NCI-H2029 (cell line): ENCODE measurements at places on chromosomes 7 and 10.
A peak's percentile ranks its signal among the peaks of the same experiment; 100 is the strongest.

GRCh38 chr7:22670422-22670815, 56.6 kb upstream of the IL6 start:
- no peak for DNase-seq

- DNase-seq = no peak
Measured at GRCh38 chr10:69635428-69636272, 5.6 kb downstream of the FAM241B start.

DNA sequence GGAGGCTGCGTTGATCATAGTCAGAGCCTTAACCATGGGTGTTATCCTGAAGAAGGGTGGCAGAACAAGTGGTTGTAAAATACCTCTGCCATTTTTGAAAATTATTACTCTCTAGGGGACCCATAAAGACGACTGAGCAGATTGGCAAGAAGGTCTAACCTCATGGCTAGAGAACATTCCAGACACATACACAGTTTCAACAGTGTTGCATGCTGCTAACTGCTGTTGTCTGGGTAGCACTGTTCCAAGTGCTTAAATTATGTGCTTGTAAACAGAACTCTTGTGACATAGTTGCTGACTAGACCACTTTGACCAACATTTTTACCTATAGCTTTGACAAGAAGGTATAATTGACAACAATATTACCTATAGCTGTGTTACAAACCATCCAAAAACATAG, 46.1 kb upstream of the FOXP2 start:
- no peak for DNase-seq

DNA sequence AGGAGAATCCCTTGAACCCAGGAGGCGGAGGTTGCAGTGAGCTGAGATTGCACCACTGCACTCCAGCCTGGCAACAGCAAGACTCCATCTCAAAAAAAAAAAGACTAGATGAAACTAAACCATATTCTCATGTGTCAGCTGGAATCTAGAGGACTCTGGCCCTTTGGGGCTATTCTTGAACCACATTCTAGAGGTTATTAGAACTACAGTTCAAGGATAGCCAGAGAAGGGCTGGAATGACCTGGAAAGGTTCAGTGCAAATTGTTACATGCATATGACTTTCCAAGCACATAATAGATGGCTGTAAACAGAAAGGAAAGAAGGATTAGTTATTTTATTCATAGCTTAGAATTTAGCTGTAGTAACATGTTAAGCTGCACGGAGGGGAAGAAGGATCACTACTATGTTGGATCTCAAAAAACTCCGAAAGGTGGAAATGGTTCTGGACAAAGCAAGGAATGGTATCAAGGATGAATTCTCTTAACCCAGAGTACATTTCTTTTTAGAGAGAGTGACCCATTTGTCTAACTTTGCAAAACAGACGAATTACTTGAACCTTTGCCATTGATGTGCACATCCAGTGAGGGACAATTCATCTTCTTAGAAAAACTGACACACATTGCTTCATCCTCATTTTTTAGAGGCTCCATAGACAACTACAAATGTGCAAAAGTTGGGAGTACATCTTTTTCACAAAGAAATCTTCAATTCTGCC, 124.0 kb upstream of the SAMD8 start:
- DNase-seq = no peak

GRCh38 chr10:82850191-82850590, 975.2 kb downstream of the NRG3 start:
- DNase-seq = no peak

- no peak for DNase-seq
Measured at GRCh38 chr10:48554246-48554645, 50.6 kb downstream of the ARHGAP22 start.

DNA sequence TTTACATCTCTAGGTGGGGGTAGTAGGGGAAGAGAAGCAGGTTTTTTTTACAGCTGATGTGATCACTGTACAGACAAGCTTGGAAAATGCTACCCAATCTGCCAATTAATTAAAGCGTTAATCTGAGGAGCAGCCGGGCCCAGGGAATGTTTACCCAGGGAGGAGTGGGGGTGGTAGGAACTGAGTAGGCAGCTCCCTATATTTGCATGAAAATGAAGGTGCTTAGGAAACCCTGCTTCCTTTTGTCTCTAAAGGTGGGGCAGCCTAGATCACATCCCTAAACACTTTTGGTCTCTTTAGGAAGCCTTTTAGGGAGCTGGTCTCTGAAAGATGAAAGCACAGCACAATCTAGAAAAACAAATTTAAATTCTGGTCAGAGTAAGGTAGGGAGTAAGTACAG, 53.0 kb upstream of the NFKB2 start:
- no peak for DNase-seq

DNA sequence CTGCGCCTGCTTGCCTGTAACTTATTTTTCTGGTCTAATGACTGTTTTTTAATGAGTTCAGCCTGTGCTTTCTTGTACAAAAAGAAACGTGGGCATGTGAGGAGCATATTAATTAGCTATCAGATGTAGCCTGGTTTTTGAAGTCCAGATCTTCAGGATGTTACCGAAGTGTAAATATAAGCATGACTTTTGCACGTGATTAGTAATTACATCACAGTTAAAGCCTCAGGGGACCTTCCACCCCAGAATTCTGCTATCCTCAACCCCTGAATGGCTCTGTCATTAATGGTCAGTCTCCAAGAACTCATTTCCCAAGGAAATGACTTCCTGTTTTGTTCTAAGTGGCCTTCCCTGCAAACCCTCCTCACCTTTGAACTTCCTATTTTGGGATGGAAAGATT, 2.1 kb upstream of the PRXL2A start:
- DNase-seq = no peak

DNA sequence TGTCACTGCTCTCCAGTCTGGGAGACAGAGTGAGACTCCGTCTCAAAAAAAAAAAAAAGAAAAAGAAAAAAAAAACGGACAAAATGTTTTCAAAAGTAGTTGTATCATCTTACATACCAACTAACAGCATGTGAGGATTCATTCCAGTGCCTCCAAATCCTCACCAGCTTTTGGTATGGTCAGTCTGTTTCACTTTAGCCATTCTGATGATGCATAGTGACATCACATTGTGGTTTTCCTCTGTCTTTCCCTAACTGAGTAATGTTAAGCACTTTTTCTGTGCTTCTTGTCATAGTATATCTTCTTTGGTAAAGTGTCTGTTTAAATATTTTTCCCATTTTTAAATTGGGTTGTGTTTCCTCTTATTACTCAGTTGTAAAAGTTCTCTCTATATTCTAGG, 251.4 kb upstream of the CTBP2 start:
- no peak for DNase-seq

GRCh38 chr7:16933296-16934279, 51.8 kb upstream of the AGR3 start:
- DNase-seq = peak; percentile 7

DNA sequence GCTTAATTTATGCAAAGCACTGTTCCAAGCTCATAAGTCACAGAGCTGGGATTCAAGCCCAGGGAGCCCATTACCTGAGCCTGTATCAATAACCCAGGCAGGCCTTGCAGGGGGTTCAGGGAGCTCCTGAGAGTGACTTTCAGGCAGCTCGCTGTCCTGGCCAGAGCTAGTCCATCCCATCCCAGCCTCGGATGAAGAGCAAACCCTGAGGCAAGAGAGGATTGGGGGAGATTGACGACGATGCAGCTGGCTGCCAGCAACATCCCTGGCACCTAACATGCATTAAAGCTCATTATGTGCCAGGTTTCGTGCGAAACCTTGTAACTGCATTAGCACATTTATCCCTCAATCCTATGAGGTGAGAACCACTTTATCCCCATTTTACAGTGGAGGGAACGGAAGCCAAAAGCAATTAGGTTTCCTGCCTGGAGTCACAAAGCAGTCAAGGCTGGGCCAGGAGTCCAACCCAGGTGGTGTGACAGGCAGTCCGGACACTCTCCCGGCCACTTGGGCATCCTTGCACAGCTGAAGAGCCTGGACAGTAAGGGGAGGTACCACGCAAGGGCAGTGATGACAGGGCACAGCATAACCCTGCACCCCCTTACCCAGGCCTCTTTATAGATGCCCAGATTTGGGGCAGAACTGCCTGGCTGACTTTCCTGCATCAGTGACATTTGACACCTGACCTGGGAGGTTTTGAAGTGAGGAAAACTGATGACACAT, 129.8 kb upstream of the CHST15 start:
- DNase-seq = no peak
